Hematopoietic multipotent progenitor cell treated with erythropoietin and hydrocortisone succinate and interleukin-3 and kit ligand, for 17 days (in vitro differentiated cells): ENCODE measurements at places on chromosomes 1 and 21.

- DNase-seq = no peak
Observed at GRCh38 chr1:157270705-157271274, 132.6 kb upstream of the ETV3 start.

- no peak for DNase-seq
Observed at GRCh38 chr1:223525957-223526356, 132.7 kb downstream of the CCDC185 start.

DNA sequence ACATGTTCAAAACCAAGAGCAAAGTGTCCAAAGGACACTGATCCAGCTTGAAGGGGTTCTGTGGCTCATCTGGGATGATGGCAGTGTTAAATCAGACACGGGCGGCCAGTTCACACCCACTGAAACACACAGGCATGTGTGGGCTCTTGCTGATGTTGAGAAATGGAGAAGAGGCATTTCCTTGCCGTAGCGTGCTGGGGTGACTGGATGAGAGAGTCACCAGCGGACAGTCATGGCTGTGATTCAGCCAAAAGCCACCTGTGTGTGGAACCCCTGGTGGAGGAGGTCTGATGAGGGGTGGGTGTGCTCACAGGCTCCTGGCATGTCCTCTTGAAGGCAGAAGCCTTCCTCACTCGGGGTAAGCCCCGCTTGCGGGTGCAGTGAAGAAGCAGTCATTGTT lies 7.2 kb downstream of the C1orf35 start:
- no peak for DNase-seq

GRCh38 chr1:15188130-15188524 lies 34.6 kb downstream of the TMEM51 start:
- DNase-seq = no peak

- no peak for DNase-seq
Observed at GRCh38 chr1:6037338-6037762, 8.3 kb upstream of the KCNAB2 start.

- no peak for DNase-seq
Observed at GRCh38 chr1:70042090-70042731, 163.2 kb downstream of the LRRC40 start.

DNA sequence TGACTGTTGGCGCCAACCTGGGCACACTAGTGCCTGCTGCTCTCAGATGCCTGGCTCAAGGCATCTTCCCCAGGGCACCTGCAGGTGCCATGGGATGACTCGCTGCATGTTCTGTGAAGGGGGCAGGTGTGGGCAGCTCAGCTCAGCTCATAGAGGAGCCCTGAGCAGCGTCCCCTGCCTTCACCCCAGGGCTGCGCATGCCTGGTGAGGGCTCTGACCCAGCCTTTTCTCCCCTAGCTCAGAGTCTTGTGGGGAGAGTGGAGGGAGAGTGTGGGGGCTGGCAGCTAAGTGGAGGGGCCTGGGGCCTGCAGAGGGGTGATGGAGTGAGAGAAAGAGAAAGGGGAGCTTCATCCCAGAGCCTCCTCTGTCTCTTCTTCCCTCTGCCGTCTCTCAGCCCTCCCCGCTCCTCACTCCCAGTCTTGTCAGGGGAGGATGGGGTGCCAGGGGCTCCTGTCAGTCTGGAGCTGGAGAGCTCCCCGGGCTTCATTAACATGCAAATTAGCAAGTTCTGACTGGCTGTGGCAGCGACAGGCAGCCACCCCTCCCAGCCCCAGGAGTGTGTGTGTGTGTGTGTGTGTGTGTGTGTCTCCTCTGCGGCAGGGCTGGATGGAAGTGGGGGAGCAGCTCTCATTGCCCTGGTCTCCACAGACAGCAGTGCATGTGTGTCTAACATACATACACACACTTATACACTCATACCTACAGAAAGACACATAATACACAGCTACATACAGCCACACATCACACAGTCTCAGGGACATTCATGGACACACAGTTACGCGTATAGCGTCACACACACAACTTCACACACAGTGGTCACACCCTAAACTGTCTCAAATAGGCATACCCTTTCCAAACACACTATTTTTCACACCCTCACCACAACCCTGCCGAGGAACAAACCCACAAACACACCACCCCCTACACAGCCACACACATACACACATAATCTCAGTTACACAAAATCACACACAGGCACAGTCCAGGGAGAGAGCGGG lies 34.0 kb downstream of the FOXO6 start:
- no peak for DNase-seq

DNA sequence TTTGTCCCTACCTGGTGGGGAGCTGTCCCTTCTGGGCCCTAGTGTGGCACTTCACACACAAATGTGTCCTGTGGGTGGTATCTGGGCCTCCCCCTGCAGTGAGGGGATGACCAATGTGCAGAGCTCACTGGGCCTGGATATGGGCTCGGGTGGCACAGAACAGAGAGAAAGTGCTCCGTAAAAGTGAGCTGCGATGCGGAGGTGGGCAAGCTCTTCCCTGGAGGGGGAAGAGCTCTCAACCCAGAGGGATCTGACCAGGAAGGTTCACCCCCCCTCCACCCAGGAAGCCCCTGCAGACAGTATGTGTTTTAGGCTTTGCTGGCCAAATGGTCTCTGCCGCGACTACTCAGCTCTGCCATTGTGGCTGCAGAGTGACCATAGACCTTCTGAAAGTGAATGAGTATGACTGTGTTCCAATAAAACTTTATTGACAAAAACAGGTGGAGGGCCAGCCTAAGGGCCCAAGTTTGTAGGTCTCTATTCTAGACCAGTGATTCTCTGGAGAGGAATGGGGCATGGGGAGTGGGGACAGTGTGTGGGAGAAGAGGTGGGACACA lies 8.6 kb upstream of the ITGB2 start:
- no peak for DNase-seq
